ENCODE measurements at places on chromosomes 2 and 18.

DNA sequence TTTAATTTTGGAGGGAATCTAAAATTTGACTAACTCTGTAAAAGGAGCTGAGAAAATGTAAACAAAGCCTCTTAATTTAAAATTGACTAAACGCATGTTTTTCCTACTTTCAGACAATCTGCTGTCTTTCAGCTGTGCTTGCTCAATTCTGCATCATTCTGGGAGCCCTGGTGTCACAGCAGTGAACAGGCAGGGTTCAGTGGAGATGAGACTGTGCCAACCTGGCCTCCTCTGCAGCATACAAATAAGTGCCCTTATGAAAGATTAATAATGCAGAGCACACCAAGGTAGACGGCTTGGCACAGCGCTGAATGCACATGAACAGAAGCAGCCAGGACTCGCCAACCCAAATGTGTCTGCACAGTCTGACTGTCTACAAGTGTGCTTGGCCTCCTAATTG, 222.0 kb upstream of the CHAC2 start:
- no peak for DNase-seq

GRCh38 chr2:126729896-126730295, 73.9 kb downstream of the GYPC start:
- DNase-seq = no peak

DNA sequence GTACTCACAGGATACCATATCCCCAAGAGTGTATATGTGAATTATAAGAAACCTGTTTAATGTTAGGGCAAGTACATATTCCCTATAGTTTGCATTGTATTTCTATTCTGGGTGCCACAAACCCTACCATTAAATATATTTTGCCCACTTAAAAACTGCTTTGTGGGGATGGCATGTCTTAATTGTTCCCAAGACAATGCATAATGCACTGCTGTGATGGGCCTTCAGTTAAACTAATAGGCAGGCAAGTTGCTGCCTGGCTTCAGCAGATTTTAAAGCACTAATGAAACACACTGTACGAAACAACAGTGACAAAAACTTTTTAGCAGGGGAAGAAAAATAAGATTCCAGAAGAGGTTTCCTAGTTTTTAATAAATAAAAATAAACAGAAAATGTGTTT, 104.8 kb upstream of the VRK2 start:
- DNase-seq = no peak

- no peak for DNase-seq
Observed at GRCh38 chr2:134917360-134917865, 1.2 kb upstream of the CCNT2 start.

GRCh38 chr2:46385786-46386577, 88.8 kb downstream of the EPAS1 start:
- DNase-seq = no peak

GRCh38 chr18:32777049-32777448, 4.2 kb upstream of the KLHL14 start:
- DNase-seq = no peak

- DNase-seq = no peak
Observed at GRCh38 chr2:189580241-189580651, 340 bp downstream of the SLC40A1 start.

GRCh38 chr2:201854841-201855240, 48.5 kb downstream of the CDK15 start:
- DNase-seq = no peak

- no peak for DNase-seq
Observed at GRCh38 chr18:5476961-5477800, 66.6 kb downstream of the EPB41L3 start.

All from activated CD8-positive, alpha-beta memory T cell treated with anti-CD3 and anti-CD28 coated beads for 4 hours (primary cell).